Stimulated activated CD4-positive, alpha-beta T cell treated with anti-CD3 and anti-CD28 coated beads, Interleukin-12 subunit alpha, Interleukin-12 subunit beta, amount 100 ng/mL, for 48 hours (primary cell): ENCODE measurements at places on chromosomes 7 and 10.

DNA sequence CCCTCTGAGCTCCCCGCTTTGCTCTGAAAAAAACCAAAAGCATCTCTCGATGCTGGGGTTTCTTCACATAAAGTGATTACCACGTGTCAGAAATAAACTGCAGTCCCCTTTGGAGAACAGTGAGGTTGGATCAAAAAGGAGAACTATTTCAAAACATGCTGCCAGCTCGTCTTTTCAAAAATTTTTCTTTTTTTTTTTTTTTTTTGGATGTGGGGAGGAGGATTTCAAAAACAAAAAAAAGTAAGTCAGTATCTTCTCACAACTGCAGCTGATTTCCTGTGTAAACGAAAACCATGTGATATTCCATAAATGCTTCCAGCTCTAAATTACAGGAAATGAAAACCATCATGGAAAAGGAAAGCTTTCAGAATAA is 155.0 kb upstream of the LYZL2 start:
- no peak for DNase-seq

DNA sequence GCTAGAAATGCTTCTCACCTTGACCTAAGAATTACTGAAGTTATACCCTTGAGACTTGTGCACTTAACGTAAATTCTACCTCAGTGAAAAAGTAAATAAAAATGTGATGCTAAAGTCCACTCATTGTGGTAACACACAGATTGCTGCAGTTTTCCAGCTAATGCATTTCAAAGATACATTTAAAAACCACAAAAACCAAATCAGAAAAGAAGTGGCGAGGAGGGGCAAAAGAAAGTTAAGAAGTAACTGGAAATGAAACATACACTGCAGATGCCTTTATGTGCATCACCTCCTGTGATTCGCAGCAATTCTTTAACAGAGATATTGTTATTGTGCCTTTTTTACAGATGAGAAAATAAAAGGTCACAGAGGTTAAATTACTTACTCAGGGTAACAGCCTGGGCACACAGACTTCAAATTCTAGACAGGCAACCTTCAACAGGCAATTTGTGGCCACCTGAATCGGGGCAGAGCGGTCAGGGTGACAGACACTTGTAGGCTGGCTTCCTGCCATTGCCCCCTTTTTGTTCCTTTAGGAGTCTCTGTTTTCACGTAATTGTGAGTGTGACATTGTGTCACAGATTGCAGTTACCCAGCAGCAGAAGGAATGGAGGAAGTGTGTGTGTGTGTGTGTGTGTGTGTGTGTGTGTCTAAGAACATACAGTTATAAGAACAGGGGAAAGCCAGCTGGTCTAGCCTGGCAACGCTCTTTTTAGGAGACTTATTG is 1.9 kb downstream of the WIPF3 start:
- DNase-seq = no peak

GRCh38 chr10:76035206-76036110 is 604.0 kb downstream of the LRMDA start:
- no peak for DNase-seq

DNA sequence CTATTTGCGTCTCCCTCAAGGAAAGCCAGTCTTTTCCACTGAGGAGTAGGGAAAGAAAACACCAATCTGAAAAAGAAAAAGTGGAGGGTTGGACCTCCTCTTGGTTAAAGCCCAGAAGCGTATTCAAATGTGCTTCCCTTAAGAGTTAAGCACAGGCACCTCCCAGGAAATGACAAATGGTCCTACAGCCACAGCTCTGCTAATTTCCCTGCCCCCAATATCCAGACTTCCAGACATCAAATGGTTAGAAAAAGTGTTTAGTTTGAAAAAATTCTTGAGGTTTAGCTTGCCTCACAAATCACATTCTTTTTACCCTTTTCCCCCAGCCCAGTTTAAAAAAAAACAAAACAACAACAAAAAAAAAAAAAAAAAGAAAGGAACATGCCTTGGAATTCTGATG is 19.0 kb upstream of the COL1A2 start:
- DNase-seq = no peak
